ENCODE measurements at places on chromosomes 1 and 21. TPM values are rescaled to one million over a fixed set of nuclear protein-coding genes. Genes with fewer than 3 reads are reported as not detected.

Gene CCDC181
- 9.7 TPM for polyA plus RNA-seq

Gene UBL4B
- not detected for polyA plus RNA-seq

Gene RNASEL
- 8.0 TPM for polyA plus RNA-seq

- no peak for DNase-seq
Observed at GRCh38 chr1:233042834-233043233, 92.4 kb downstream of the NTPCR start.
